Right forelimb (tissue), 1 donor: ENCODE measurements at places on chromosomes 3 and 15.

GRCh38 chr3:134030379-134031347 lies 938 bp upstream of the SLCO2A1 start:
- peak; percentile 53 for DNase-seq

GRCh38 chr15:77225088-77225487 lies 154.2 kb upstream of the TSPAN3 start:
- DNase-seq, result no peak

DNA sequence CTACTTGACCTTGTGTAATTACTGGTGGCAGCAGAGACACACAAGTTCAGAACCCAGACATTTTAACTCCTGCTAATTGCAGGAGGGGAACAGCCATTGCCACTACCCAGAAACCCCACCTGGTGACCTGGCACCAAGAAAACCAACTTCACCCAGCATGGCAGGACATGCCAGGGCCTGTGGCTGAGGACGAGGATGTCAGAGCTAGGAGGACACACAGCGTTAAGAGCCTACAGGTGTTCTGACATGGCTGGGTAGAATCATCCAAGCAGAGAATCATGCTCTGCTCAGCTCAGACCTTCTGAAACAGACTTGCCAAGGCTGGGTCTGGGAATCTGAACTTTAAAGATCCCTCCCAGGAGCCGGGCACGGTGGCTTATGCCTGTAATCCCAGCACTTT lies 11.7 kb upstream of the SPATA12 start:
- DNase-seq, result no peak

DNA sequence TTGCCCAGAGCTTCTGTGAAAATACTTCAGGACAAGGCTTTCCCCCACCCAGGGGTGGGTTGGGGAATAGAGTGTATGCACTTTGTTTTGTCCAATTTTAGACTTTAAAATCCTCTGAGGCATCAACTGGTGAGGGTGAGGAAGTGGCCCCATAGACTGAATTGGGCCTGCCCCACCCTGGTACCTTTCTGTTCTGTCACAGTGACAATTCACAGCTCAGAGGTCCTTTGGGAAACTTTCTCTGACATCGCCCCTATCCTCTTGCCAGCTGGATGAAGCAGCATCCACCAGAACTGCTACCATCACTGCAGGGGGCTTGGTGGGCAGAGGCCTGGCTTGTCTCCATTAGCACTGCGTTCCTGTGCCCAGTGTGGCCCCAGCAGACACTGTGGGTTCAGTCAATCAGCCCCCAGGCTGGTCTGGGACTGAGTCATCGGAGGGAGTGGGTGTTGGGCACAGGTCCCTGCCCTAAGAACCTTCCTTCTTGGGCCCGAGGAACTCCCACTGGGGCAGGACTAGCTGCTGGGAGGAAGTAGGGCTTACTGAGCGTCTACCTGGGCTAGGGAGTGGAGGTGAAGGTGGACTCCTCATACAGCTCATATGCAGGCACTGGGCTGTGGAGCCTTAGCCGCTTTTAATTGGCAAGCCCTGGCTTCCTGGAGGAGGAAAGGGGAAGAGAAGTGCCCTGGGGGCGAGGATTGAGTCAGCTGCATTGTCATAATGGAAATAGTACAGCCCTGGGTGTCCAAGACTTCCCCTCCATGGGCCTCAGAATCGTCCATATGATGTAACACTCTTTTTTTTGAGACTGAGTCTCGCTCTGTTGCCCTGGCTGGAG lies 1.5 kb upstream of the PPM1M start:
- peak; percentile 39 for DNase-seq

- no peak for DNase-seq
Observed at GRCh38 chr3:194167480-194168282, 31.7 kb downstream of the HES1 start.

DNA sequence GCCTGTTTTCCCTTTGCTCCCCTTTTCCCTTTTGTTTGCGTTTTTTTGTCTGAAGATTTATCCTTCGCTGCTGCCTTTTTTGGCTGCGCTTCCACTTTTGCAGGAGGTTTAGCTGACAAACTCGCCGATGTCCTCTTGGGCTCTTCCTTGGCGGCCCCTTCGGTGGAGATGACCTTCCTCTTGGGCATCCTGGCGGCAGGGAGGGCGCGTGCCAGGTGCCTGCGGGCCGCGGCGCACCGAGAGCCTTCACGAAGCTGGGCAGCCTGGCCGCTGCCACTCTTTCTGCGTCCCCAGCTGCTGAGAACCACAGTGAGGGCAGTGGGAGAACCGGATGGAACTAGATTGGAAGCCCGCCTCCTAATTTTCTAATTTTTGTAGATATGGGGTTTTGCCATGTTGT lies 197.1 kb upstream of the C2CD4B start:
- no peak for DNase-seq

DNA sequence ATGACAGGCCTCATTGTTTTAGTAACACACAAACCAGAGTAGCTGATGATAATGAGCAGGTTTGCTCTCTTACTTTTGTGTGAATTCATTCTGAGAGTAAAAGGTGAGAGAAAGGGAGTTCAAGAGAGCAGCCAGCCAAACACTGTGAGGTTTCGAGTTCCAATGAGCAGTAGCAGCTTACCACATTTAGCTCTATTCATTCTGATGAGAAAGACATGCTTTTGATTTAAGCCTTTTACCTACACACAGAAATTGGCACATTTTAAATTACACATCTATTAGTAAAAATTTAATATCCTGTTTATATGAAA lies 28.0 kb downstream of the GLDN start:
- DNase-seq, result no peak

GRCh38 chr3:181943285-181943684 lies 231.6 kb downstream of the SOX2 start:
- no peak for DNase-seq

- no peak for DNase-seq
Observed at GRCh38 chr3:147189016-147189415, 217.3 kb downstream of the ZIC4 start.

- no peak for DNase-seq
Observed at GRCh38 chr3:51394541-51394940, 3.5 kb downstream of the RBM15B start.

- no peak for DNase-seq
Observed at GRCh38 chr3:42375121-42375800, 35.1 kb downstream of the LYZL4 start.

DNA sequence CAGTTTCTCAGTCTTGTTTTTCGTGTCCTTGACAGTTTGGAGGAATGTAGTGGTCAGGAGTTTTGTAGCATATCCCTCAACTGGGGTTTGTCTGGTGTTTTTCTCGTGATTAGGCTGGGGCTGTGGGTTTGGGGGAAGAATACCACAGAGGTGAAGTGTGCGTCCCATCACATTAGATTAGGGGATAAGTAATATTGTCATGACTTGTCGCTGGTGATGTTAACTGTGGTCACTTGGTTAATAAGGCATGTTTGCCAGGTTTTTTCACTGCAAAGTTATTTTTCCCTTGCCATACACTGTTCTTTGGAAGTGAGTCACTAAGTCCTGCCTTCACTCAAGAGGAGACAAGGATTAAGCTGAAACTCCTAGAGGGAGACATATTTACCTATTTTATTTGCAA lies 39.1 kb downstream of the PAK2 start:
- DNase-seq, result no peak

DNA sequence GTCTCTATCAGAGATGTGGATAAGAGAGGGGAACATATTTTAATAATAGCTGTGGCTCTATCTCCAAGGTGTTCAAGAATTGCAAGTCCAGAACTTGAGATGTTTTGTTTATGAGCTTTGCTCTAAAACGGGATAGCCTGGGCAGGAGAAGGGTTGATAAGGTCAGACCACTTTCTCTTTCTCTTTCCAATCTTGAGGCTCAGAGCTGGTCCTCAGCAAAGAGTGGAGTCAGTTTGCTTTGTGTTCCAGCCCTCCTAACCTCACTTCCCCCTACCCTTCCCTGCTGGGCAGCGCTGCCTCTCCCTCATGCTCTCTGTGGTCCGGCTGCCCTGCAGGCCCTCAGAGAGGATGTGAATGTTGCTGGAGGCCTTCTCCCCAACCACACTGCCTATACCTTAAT lies 13.8 kb downstream of the KLHL6 start:
- no peak for DNase-seq

GRCh38 chr3:45176912-45177311 lies 30.7 kb upstream of the CDCP1 start:
- DNase-seq, result no peak

DNA sequence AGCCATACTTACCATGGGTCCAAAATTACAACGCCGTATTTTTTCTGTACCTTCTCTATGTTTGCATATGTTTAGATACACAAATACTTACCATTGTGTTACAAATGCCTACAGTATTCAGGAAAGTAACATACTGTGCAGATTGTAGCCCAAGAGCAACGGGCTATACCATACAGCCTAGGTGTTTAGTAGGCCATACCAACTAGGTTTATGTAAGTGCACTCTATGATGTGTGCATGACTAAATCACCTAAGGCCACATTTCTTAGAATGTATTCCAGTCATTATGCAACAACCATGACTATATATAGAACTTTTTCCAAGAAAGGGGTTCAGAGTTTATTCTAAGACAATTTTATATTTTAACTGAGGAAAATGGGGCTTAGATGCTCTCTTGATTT lies 411.7 kb downstream of the MAGI1 start:
- no peak for DNase-seq

DNA sequence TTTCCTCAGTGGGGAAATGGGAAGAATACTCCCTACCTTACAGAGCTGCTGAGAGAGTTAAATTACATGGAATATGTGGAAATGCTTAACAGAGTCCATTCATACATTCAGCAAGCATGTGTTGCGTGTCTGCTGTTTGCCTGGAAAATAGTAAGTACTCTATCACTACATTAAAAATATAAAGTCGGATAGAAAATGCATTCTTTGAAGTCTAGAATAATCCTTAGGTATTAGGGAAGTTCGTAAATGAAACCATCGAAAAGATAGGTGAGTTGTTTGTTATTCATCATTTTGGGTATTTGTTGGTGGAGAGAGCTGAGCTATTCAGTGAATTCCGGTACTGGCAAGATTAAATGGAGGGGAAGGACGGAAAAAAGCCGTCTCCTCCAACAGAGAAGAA lies 200.1 kb downstream of the OPA1 start:
- no peak for DNase-seq

DNA sequence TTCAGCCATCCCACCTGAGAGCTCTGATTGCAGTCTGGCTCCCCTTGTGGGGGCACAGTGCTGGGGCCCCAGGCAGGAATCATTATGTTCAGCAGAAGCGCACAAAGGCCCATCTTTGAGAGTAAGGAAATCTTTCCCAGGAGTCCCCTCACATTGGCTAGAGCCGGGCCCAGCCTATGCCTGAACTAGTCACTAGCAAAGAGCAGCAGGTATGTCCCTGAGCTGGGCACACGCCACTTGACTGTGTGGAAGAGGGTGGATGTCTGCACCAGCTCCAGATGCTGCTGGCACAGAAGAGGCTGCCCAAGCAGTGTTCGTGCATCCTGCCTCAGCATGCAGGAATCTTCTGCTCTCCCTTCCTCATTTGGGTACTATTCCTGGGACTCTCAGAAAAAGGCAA lies 26.3 kb downstream of the NR1I2 start:
- no peak for DNase-seq

DNA sequence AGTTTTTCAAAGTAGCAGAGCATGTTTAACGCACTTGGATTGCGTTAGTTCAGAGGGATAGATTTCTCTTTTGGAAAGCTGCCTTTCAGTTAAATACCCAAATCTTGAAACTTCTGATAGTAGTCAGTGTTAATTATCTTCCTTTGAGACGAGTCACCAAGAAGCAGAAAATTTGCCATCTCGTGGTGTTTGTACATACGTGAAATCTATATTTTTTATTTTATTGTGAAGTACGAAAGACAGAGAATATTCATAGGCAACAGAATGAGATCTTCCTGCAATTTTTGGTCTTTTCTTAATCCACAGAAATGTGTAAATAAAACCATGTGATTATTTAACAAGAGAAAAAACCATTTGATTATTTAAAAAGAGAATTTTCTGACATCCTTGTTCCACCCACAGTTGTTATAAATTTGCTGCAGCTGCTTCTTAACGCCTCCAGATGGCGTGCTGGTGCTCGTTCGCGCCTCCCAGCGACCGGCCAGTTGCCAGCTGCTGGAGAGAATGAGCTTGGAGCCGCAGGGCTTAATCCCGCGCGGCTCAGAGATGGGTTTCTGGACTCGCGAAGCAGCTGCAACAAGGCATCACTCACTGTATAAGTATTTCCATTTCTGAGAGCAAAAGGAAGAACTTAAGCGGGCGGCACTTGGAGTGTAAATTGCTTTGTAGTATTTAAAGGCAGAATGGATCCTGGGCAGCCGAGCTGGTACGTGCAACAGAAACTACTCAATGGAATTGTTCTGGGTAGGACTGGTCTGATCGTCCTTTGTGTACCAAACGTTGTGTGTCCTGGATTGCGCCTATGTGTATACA lies 10.5 kb upstream of the SLITRK3 start:
- DNase-seq, result peak; percentile 85

GRCh38 chr3:164640591-164640990 lies 437.7 kb downstream of the SI start:
- DNase-seq, result no peak

DNA sequence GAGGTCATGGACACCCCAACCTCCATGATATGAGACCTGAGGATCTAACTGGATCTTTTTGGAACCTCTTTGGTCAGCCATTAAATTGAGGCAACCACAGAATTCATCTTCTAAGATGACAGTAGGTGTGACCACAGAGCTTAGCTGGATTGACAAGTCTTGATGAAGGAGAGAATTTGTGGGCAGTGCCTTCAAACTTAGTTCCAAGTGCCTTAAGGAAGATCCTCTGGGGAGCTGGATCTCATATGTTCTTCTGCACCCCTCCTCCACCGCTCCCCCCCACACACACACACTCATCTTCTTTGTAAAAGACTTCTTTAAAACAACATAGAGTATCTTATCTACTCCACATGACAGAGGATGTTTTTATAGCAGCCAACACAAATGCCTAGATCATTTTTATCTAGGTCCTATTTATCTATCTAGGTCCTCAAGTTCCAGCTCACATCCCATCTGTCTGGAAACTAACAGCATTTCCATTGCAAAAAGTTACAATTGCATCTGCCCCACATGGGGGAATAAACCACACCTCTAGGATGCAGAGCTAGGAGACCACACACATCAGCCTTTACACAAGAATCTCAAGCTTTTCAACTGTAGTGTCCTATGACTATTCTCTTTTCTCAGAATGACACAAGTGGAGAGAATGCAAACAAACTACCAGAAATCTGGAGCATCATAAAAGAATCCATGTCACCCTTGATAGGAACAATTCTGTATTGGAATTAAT lies 37.4 kb downstream of the WWTR1 start:
- no peak for DNase-seq

GRCh38 chr15:88376574-88377174 lies 90.5 kb downstream of the MRPL46 start:
- no peak for DNase-seq

DNA sequence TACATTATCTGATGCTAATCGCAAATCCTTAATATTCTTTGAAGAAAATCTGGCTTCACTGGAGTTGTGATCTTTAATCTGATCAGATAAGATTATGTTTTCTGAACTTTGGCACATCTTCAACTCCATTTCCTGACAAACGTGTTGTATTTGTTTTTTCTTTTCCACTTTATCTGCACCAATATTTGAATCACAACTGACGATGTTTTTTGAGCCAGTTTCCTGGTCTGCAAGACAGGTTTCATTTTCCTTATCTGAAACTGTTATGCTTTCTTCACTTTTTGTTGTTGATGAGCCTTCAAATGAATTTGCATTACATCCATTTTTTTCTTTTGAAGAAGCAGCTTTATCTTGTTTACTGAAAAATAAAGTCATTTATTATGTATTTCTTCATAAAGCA lies 101.5 kb downstream of the ZNF280D start:
- DNase-seq, result no peak

GRCh38 chr3:184741259-184741556 lies 29.3 kb upstream of the MAGEF1 start:
- peak; percentile 1 for DNase-seq
